SK-N-SH treated with all-trans-retinoic acid at 6 μM for 48 hours (cell line): ENCODE measurements at places on chromosomes 16 and 17.

- ATAC-seq, result no peak
Observed at GRCh38 chr17:60260540-60260939, 110.8 kb downstream of the CA4 start.

- no peak for ATAC-seq
Observed at GRCh38 chr17:37651849-37652248, 8.6 kb upstream of the DDX52 start.

- no peak for ATAC-seq
Observed at GRCh38 chr17:13698832-13699231, 97.1 kb upstream of the HS3ST3A1 start.

DNA sequence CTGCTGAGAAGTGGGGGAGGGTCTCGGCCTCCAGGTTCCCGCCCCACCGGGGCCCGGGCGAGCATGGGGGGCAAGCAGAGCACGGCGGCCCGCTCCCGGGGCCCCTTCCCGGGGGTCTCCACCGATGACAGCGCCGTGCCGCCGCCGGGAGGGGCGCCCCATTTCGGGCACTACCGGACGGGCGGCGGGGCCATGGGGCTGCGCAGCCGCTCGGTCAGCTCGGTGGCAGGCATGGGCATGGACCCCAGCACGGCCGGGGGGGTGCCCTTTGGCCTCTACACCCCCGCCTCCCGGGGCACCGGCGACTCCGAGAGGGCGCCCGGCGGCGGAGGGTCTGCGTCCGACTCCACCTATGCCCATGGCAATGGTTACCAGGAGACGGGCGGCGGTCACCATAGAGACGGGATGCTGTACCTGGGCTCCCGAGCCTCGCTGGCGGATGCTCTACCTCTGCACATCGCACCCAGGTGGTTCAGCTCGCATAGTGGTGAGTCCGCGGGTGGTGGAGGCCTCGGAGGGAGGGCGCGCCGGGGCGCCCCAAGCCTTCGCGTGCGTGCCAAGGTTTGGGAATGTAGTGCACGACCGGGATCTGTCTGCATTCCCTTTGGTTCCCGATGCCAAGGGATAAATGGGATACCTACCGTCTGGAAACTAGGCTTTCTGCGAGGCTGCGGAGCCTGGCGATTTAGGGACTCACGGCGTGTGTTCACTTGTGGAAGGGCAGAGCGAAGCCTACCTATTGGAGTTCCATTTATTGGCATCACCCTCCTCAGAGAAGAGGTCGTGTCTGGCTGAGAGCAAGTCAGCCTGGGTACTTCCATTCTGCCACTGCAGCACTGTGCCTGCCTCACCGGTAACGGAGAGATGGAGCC, 1.0 kb downstream of the ZNRF1 start:
- ATAC-seq, result peak; percentile 61

DNA sequence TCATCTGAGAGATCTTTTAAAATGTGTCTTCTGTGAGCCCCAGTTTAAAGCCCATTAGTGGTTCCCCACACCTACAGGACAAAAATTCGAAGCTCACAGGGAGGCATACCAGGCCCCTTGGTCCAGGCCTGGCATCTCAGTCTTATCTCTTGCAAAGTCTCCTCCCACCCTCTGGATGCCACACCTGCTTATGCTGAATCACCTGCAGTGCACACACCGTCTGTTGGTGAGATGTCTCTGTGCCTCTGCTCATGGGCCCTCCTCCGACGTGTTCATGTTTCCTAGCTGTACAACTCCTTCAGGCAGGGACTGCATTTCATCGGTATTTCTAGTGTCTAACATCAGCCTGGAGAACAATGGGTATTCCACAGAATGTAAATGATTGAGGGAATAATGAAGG, 41.6 kb downstream of the RNF157 start:
- no peak for ATAC-seq

GRCh38 chr17:4174556-4174955, 31.6 kb downstream of the CYB5D2 start:
- no peak for ATAC-seq
